ENCODE measurements at places on chromosomes 3 and 15. TPM values are rescaled to one million over a fixed set of nuclear protein-coding genes. Genes with fewer than 3 reads are reported as not detected.

Gene PTH1R
- total RNA-seq = not detected

Gene RGMA
- 0.15 TPM for total RNA-seq

Gene TFG
- 37.8 TPM for total RNA-seq

Gene LARP6
- total RNA-seq = 0.49 TPM

Gene TMEM108
- not detected for total RNA-seq

Gene POTEB
- total RNA-seq = not detected

Gene PCSK6
- 1.3 TPM for total RNA-seq

Gene TNFAIP8L3
- total RNA-seq = not detected

Gene USP50
- 0.83 TPM for total RNA-seq

Gene CHRNA5
- total RNA-seq = 1.1 TPM

Gene TMEM45A
- 0.20 TPM for total RNA-seq

Gene GABRR3
- total RNA-seq = not detected

Gene TGM5
- not detected for total RNA-seq

Gene ACP3
- total RNA-seq = not detected

Gene SAXO2
- 2.1 TPM for total RNA-seq

Gene SEC22A
- total RNA-seq = 20.5 TPM

Gene LNP1
- 1.3 TPM for total RNA-seq

Gene PLEKHO2
- total RNA-seq = 9.2 TPM

Gene CCR3
- total RNA-seq = not detected

Gene PRR23E
- not detected for total RNA-seq

Gene MNS1
- total RNA-seq = not detected

Gene DTWD1
- 15.0 TPM for total RNA-seq

Gene FRMD5
- 0.23 TPM for total RNA-seq

Gene GASK1A
- 0.49 TPM for total RNA-seq

Gene CLDN18
- total RNA-seq = not detected

Gene DUOX2
- 0.10 TPM for total RNA-seq

Gene ST8SIA2
- not detected for total RNA-seq

Gene AP2M1
- 188 TPM for total RNA-seq

Gene ARL8B
- 52.6 TPM for total RNA-seq

Gene FBN1
- total RNA-seq = 0.82 TPM

Gene DLL4
- not detected for total RNA-seq

Gene PDIA3
- 190 TPM for total RNA-seq

Data from T-cell (primary cell).